ENCODE measurements at places on chromosomes 1 and 21.

GRCh38 chr1:68600049-68600661 is 103.3 kb upstream of the DEPDC1 start:
- DNase-seq: no peak

DNA sequence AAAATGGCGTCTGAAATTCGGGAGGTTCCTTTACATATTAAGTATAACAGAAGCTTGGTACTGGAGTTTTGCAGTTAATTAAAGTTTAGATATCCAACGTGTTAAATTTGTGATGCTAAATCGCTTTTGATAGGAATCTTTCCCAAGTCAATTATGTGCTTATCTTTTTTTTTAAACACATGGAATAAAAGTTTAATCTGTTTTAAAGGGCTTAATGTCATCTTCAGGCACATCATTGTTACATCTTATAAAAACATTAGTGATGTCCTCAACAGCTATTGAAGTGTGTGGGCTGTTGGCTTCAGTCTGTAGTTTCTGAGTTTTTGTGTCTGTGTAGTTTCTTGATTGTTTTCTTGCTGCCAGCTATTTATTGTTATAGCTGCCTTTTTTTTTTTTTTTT is 5.3 kb downstream of the FMN2 start:
- DNase-seq: no peak

- DNase-seq: no peak
Observed at GRCh38 chr1:237671262-237671661, 219.5 kb downstream of the ZP4 start.

DNA sequence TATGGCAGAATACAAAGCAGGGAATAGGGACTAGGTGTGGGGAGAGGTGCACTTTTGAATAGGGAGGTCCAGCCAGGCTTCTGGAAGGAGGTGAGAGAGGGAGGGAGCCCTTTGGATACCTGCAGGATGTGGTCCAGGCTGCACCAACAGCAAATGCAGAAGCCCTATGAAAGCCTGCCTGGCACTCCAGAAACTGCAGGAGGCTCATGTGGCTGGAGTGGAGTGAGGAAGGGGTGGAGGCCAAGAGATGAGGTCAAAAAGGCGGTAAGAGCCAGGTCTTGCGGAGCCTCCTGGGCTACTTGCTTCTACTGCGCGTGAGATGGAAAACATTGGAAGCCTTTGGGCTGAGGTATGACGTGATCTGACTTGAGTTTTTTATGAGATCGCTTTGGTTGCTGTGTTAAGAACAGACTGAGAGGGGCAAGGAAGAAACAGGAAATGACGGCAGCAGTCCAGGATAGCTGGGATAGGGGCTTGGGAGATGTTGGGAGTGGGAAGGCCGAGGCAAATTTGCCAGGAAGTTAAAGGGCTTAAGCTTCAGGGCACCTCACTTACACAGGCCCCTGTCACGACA is 4.4 kb upstream of the BATF3 start:
- DNase-seq: no peak

GRCh38 chr1:236455243-236455642 is 61.2 kb downstream of the EDARADD start:
- no peak for DNase-seq

DNA sequence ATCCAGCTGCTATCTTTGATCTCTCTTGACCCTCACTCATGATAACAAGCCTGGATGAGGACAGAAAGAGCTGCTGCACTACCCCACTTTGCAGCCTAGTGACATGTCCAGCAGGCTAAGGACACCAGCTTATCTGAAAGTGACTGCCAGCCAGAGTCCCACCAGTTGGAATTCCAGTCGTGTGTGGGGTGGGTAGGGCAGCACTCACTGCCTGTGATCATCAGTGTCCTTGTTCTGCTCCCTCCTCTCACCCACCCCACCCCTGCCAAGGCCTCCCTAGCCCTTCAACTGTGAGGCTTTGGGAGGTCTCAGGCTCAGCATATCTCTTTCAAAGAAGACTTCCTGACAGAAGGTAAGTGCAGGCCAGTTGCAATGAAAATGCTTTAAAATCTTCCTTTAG is 15.5 kb upstream of the NMNAT2 start:
- DNase-seq: no peak

GRCh38 chr1:170932236-170932635 is 3.1 kb upstream of the MROH9 start:
- DNase-seq: no peak

- peak; percentile 24 for DNase-seq
Observed at GRCh38 chr21:26732432-26733221, 112.6 kb downstream of the ADAMTS1 start.

GRCh38 chr21:45357436-45358260 is 47.3 kb upstream of the COL18A1 start:
- no peak for DNase-seq

GRCh38 chr1:173995475-173995874 is 26.7 kb downstream of the RC3H1 start:
- no peak for DNase-seq
